ENCODE measurements at places on chromosomes 1 and 21.
A peak's percentile ranks its signal among the peaks of the same experiment; 100 is the strongest.

- no peak for DNase-seq
Measured at GRCh38 chr1:243748227-243748626, 101.8 kb downstream of the AKT3 start.

- DNase-seq: no peak
Measured at GRCh38 chr1:38403667-38404066, 357.1 kb upstream of the POU3F1 start.

DNA sequence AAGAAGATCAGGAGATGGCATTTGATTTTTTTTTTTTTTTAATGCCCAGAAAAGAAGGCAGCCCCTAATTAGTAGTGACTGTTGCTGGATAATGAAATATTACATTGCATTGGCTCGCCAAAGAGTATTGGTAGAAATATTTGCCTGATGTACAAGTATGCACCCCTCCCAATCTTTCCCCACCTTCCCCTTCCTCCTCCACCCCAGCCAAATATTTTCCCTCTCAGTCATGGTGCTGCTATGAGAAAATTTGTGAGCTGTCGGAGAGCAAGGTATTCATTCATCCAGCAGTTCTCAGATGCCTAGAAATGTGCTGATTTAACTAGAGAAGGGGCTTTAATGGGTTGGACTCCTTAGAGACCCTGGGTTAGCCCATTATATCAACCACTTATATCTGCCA, 50.5 kb upstream of the IKBKE start:
- no peak for DNase-seq

- DNase-seq: peak; percentile 48
Measured at GRCh38 chr1:228345201-228345930, 61.3 kb downstream of the TRIM11 start.

- no peak for DNase-seq
Measured at GRCh38 chr21:27021046-27021445, 54.2 kb upstream of the ADAMTS5 start.

DNA sequence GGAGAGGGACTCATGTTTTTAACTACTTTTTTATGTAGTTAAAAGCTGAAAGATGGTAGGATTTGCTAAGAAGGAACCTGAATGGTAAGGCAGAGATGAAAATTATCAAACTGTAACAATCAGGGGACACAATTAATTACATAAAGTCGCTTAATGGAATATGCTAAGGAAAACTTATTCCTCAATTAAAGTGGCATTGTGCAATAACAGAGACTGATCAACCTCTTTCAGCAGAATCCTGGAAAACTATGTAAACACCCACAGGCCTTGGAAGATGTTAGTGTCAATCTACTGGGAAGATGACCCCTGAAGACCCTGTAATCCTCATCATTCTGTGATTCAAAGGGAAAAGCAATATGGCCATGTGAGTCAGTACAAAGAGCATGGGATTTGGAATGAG, 46.8 kb upstream of the NPL start:
- no peak for DNase-seq

DNA sequence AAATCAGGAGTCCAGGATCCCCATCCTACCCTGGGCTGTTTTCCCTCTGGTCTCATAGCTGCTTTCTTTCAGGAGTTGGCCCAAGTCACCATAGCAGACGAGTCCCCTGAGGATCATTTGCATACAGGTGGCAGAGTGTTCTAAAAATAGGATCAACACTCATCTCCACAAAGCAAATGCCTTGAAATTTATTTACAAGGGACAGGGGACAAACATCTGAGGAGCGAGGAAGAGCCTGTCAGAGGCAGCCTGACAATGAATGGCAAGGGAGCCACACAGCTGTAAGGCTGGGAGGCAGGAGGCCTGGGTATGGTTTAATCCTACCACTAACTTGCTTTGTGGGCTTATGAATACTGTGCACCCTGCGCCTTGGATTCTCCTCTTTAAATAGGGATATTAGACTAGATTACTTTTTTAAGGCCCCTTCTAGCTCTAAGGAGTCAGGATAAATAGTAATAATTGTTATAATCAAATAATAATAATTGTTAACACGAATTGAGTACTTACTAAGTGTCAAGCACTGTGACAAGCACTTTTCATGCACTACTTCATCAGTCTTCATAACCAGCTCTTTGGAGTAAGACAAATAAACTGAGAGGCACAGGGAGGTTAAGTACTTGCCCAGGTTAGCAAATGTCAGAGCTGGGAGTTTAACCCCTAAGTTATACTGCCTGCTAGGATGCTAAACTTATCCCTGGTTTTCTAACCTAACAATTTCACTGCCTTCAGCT, 34.5 kb downstream of the RAB3B start:
- no peak for DNase-seq

GRCh38 chr1:205589618-205590456, 42.0 kb downstream of the ELK4 start:
- DNase-seq: no peak

DNA sequence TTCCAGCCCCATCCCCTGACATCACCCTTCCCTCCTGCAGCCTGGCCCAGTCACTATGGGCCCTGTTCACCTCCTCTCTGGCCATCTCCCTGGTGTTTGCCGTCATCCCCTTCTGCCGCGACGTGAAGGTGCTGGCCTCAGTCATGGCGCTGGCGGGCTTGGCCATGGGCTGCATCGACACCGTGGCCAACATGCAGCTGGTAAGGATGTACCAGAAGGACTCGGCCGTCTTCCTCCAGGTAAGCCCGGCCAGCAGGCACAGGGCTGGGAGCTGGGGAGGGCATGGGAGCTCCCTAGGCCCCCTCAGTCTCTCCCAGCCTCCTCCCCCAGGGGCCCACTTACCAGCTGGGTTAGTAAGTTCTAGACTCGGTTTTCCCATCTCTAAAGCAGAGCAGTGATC, 52.1 kb downstream of the ELK4 start:
- no peak for DNase-seq

DNA sequence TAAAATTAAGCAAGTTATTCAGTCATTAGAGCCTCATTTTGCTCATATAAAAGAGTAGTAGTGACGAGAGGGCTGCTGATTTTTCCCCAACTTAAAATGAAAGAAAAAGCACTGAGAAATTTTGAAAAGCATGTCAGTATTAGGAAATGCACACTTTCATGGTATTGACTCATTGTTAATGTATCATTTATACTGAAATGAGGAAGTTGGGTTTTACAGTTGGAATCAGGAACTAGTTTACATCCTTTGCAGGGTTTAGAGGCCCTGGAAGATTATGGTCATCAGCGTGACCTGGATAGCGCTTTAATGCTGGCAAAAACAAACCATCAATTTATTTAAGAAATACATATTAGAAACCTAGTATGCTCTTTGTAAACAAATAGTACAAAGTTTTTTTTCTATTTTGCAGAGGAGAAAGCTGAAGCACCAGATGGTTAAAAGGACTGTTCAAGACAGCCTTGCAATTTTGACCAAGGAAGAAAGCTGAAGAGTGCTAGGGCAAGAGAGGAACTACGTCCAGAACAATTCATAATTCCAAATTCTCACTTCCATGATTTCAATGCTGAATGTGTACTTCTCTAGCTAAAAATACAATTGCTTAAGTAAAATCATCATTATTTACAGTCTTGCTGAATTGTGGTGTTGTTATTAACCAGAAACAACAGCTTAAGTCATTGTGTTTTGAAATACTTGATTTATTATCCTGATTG, 94.8 kb upstream of the SGIP1 start:
- no peak for DNase-seq

- no peak for DNase-seq
Measured at GRCh38 chr1:107777664-107778047, 187.3 kb downstream of the VAV3 start.

DNA sequence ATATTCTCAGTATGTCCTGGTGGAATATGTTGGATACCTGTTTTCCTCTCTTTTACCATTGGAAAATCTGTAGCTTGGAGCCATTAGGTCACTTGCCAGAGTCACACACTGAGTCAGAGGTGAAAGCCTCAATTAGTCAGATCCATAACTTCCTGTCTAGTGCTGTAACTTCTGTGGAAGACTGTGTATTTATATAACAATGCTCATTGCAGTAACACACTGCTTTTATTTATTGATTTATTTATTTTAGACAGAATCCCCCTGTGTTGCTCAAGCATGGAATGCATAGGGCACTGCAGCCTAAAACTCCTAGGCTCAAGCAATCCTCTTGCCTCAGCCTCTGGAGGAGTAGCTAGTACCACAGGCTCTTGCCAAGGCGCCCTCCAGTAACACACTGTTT, 1.3 kb upstream of the DOCK7 start:
- DNase-seq: no peak

GRCh38 chr1:158998037-158998780, 11.5 kb upstream of the IFI16 start:
- DNase-seq: no peak

GRCh38 chr21:42703965-42704364, 50.5 kb downstream of the PDE9A start:
- DNase-seq: no peak

DNA sequence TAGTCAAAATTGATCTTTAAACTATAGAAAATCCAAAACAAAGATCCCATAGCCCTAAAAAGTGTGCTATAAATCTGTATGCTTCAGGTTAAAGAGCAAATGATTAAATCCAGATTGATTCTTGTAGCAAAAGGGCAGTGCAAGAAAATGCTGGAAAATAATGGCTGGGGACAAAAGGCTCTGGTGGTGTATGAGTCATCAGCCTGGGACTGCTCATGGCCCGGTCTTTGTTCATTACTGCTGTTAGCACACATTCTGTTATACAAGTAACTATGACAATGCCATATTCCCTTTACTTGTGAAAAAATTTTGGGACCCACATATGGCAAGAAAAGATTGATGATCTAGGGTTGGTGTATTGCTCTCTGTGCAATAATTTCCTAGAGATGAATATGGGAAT, 89.1 kb downstream of the RWDD3 start:
- DNase-seq: no peak

DNA sequence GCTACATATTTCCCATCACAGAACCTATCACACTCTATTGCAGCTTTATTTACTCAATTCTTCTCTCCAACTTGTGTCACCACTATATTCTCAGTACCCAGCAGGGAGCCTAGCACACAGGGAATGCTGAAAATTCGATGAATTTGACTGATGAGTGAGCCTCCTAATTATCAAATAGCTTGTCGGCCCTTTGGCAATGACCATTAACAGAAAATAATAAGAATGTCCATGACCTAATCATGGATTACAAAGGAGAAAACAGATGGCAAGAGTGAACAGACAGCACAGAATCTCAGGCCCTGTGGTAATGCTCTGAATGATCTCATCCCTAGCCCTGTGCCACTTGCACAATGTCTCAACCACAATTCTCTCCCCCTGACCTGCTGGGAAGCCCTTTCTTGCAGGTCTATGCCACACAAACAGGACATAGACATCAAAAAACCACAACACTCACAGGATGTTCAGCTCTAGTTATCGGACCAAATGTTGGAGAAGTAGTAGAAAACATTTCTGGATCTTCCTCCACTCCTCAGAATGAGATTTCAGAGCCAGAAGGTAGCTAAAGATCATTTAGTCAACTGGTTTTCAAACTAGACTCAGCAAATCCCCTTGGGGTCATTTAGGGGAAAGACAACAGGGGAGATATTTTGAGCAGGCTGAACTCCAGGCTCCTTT, 68.4 kb downstream of the LUZP1 start:
- DNase-seq: no peak

DNA sequence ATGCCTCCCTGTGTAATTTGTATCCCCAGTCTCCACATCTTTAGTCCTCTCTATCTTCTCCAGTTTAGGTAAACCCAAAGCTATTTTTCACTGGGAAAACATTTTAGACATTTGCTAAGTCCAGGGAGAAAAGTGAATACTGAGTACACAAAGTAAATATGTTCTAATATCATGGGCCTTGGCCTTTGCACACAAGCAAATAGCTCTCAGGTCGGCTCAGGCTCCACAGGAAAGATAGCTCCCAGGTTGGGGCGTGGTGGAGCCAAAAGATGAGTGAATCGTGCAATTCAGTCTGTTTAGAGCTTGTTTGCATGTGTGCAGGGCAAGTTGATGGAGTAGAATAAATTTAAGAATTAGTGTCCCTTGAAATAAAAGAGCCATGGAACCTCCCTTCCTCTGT, 7.9 kb downstream of the RGSL1 start:
- no peak for DNase-seq

Measured in pancreas (tissue), 10 donors.